ENCODE measurements at places on chromosomes 12 and 14.

GRCh38 chr14:58733451-58734208 lies 95.9 kb downstream of the DACT1 start:
- no peak for DNase-seq

GRCh38 chr12:54984658-54985376 lies at the start of gene TESPA1:
Gene TESPA1, minus strand, starts transcription at chr12:54984762. Its CDS starts 10,200 bp downstream, at chr12:54974562.
- no peak for DNase-seq

DNA sequence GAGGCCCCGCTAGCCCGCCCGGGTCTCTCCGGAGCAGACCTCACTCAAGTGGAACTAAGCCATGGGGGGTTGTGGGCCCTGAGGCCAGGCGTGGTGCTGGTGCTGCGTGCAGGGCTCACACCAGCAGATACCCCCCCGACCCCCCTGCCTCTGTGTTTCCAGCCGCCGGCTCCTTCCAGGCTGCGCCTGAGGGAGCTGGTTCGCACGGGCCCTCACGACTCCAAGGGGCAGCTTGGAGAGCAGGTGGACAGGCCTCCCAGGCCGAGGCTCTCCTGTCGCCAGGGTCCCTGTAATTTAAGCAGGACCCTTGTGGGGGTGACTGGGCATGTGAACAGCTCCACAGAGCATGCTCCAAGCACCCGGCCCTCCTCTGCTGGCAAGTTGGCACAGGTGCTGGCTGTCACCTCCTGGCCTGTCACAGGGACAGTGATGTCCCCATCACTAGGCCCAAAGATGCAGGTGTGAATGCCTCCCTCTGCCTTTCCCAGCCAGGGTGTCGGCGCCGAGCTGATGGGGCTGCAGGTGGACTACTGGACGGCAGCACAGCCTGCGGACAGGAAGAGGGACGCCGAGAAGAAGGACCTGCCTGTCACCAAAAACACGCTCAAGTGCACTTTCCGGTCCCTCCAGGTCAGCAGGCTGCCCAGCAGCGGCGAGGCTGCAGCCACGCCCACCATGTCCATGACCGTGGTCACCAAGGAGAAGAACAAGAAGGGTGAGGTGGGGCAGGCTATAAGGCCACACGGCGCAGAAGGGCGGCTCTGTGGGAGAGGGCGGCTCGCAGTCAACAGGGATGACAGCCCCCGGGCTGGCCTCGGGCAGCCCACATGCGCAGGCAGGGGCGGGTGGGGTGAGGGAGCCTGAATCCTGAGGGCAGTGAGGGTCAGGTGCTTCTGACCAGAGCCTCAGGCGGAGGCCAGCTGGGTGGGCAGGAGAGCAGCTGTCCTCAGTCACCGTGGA lies 5.9 kb upstream of the TEX22 start:
- DNase-seq = no peak

GRCh38 chr12:106917503-106917902 lies 38.2 kb upstream of the TMEM263 start:
- no peak for DNase-seq

DNA sequence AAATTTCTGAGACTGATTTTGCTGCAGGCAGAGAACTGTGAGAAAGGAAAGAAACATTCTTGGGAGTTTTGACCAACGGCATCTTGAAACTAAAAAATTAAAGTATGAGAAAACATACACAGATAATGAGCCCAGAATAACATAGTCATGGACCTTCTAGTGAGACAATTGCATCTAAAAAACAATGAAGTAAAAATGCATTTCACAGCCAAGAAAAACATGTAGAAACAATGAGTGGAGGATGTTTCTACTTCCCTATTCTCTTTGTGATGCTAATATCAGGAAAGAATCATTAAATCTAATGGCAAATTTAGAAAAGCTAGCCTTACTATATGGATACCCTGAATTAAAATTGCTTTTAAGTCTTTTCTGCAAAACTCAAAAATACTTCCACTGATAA lies 12.2 kb upstream of the PLEKHG7 start:
- DNase-seq = no peak

GRCh38 chr12:13101821-13102375 lies 1.6 kb downstream of the GSG1 start:
- DNase-seq = peak; percentile 56
